ENCODE measurements at places on chromosomes 6 and 20.
A peak's percentile ranks its signal among the peaks of the same experiment; 100 is the strongest.

DNA sequence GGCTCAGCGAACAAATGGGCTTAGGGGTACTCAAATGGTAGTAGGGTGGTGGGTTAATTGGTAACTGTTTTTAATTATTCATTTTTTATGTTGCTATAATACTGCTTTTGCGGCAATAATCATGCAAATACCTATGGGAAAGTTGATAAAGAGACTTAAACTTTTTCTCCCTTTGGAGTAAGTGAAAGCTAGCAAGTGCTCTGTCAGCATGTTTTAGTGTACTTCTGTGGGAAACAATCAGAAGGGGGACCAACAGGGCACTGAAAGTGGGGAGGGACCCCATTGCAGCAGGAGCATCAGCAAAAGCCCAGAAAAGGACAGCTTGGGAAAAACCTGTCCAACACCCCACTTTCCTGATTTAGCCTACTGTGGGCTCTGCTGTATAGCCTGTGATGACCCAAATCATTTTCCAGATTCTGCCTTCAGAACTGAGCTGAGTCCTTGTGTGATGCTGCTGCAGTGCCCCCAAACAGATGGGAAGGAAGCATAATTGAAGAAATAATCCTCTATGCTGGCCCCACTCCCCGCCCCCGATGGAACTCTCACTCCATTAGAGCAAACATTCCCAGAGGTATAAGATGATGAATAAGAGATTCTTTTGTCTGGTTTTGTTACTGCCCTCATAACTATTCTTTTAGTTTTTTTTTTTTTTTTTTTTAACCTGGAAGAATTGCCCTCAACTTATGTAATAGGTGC lies 322.8 kb downstream of the CD83 start:
- no peak for DNase-seq

DNA sequence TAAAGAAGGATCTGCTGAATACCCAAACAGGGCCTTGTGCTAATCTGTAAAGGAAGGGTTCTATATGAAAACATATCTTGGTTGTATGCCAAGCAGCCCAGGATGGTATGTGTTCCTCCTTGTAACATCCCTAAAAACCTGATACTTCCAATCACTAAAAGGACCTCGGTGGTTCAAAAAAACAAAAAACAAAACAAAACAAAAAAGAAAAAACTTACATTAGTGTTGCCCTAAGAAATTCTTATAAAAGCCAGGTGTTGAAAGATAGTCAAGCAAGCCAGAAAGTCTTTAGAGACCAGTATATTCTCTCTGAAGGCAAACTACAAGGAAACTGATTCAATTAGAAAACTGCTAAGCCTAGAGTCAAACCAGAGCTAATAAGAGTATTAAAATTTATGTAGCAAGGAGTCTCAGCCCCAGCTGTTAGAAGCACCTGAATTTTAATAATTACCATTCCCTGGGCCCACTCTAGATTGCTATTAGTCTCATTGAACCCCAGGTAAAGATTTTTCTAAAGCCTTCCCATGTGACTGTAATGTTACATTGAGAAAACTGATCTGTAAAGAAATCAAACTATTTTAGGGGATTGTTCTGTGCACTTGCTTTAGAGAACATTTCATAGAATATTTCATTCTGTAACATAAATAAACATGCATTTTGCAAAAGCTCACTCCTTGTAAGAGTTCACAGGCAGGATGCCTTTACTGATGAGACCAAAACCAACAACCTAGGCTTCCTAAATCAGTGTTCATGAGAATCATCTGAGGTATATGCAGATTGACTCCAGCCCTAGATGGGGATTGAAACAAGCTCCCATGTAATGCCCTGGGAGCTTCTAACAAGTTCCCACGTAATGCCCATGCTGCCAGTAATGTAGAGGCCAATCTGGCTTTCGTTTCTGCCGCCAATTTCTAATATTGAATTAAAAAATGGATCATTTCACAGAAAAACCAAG lies 95.2 kb upstream of the BTN3A2 start:
- DNase-seq: no peak

- DNase-seq: peak; percentile 32
Measured at GRCh38 chr6:170178561-170179477, 112.1 kb downstream of the DLL1 start.

- DNase-seq: no peak
Measured at GRCh38 chr6:85461798-85462170, 11.9 kb downstream of the NT5E start.

DNA sequence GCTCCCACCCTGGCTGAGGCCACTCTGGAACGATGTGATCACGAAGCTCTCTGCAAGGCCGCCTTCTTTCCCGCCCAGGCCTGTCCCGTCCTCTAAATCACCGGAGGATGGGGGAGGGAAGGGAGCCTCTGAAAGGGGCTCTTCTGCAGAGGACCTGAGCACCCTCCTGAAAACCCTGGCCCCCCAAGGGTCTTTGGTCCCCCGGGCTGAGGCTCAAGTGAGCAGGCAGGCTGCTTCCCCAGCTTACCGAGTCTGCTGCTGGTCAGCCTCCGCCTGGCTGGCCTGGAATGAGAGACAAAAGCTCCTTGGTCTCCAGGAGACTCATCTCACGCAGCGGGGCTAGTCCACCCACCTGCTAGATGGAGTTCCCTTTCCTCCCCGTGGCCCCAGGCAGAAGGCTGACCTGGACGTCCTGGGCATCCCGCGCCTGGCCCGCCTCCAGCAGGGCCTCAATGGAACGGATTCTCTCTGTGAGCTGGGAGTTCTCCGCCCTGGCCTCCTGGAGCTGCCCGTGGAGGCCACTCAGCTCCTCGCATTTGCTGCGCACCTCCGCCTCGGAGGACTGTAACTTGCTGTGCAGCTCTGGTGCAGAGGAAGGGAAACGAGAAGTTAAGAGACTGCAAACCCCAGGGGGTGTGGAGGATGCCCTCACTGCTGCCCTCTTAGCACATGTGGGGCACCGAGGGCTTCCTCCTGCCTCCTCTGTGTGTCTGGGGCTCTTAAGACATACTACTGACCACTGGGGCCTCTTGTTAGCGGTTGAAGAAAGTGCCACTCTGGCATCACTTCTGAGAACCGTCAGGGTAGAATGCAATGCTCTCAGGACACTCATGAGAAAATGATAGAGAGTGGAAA lies 54.7 kb downstream of the RRBP1 start:
- no peak for DNase-seq

DNA sequence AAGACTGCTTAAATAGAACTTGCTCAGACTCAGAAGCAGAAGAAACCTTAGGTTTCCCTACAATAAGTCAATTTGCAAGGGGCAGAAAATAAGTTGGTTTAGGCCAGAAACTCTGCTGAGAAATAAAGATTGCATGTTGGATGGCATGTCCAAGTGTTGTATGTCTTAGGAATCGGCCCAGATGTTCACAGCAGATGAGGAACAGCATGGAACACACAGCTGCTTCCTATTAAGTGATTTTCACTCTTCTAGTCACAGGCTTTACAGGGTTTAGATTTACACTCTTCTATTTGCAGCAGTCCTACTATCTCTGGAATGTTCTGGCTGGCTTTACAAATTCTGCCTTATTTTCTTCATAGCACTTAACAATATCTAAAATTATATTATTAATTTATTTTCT lies 3.2 kb downstream of the ZKSCAN4 start:
- no peak for DNase-seq

GRCh38 chr6:14880677-14881076 lies 365.2 kb upstream of the JARID2 start:
- no peak for DNase-seq

- no peak for DNase-seq
Measured at GRCh38 chr6:40806256-40806864, 219.2 kb upstream of the LRFN2 start.

GRCh38 chr6:79997728-79998127 lies 6.7 kb upstream of the TTK start:
- DNase-seq: no peak

DNA sequence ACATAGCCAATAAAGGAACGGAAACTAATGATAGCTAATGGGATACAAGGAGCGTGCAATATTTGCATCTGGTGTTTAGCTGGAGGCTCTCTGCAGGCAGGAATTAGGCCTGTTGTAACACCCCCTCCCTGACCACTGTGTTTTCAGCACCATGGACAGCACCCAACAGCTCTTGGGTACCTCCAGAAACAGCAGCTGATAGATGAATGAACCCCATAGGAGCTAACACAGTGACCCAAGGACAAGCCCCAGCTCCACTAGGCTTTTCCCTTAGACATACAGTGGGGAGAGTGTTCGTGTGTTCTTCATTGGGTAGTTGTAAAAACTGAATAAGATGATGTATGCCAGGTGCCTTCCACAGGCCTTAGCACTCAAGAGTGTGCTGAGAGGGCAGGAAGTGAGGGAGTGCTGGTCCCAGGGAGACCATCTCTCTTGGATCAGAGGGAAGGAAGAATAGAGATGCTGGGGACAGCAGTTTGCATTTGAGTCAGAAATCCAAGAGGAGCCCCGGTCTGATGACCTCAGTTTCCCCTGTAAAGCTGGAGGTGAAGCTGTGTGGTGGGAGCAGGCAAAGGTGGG lies 161.3 kb downstream of the PHACTR3 start:
- DNase-seq: no peak

GRCh38 chr6:155450240-155450581 lies 5.4 kb downstream of the NOX3 start:
- no peak for DNase-seq

- DNase-seq: no peak
Measured at GRCh38 chr6:137494988-137495702, 951 bp upstream of the OLIG3 start.

DNA sequence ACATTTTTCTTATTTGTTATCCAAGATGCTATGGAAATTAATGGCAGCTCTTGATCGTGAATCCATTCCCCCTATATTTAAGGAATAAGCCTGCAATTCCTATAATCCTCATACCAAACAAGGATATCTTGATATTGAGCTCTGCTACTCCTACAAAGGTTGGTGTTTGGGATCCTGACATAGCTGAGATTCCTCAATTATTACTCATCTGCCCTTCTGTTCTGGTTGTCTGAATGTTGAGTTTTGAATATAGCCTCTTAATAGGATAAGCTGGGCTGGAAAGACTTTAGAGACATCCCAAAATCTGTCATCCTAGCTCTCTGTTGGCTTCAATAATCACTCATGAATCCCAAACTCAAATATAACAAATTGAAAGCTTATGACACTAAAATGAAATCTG lies 49.9 kb downstream of the CLIC5 start:
- no peak for DNase-seq

GRCh38 chr6:91240878-91241603 lies 654.2 kb upstream of the MAP3K7 start:
- DNase-seq: peak; percentile 5

GRCh38 chr6:143579703-143580102 lies 68.2 kb upstream of the FUCA2 start:
- no peak for DNase-seq

GRCh38 chr6:43493833-43494232 lies 16.3 kb downstream of the LRRC73 start:
- no peak for DNase-seq

GRCh38 chr20:57653546-57653900 lies 33.3 kb upstream of the ZBP1 start:
- DNase-seq: peak; percentile 63
